K562 (cell line): ENCODE measurements at places on chromosomes 7 and 10. TPM values are rescaled to one million over a fixed set of nuclear protein-coding genes. Genes with fewer than 3 reads are reported as not detected.

- peaks cover 4% of the 10 kb centered on the region; the same call in 1 of the 2 replicates for H3K27me3 ChIP-seq
- H3K27ac ChIP-seq: no peak overlapping the region
- no peak for DNase-seq
- no peak overlapping the region for H3K4me3 ChIP-seq
These were observed 90.4 kb upstream of the MYO3A start for GRCh38 chr10:25843551-25844170.

Gene MYPN
- not detected in 2 replicates for total RNA-seq

DNA sequence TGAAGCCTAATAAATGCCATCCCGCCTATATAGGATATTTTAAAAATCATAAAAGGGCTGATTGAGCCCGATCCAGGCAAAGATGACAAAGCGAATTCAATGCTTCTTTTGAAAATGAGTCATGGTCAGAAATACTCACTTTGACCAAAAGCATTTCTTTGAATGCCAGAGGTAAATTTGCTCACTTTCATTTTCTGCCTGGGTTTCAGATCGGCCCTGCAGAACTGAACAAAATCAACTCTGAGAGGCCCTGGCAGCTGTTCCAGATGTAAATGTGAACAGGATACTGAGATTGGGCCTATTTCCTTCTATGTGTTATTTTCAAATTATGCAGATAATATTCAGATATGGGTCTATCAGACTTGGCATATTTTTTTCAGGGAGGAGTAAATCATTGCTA lies 114.8 kb upstream of the ARID5B start:
- H3K4me3 ChIP-seq: no peak overlapping the region
- H3K36me3 ChIP-seq: no peaks in the 10 kb centered on the region
- DNase-seq: no peak

Gene GNAT3
- total RNA-seq: not detected in 2 replicates

DNA sequence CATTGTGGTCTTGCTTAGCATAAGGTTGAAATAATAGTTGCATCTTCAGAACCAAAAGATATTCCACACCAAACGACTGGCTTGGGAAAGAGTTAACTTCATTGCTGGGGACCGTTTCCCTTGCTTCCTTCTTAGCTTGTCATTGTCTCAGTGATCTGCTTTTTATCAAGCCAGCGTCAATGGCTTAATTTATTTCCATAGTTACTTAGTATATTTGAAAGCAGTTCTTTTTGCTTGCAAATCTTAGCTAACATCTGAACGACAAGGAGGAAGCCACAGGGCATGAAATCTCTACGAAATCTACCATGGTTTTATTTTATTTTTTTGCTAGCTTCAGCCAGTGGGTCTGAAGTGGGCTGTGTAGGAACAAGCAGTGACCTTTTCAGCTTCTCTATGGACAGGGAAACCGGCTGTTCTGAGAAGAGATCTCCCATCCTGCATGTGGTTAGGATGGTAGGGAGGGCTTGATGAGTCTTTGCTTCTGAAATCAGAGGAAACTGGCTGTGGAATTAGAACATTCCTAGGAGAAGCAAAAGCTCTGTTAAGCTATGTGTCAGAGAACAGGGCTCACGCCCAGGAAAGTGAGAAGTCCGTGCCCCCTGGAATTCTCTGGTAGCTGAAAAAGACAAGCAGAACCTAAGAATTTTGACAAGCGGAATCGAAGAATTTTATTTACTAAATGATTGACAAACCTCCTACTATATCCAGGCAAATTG lies 8.0 kb downstream of the SLC18A2 start:
- H3K4me1 ChIP-seq: no peaks in the 10 kb centered on the region; the same call in 1 of the 2 replicates
- no peaks in the 10 kb centered on the region for H3K36me3 ChIP-seq
- no peak for DNase-seq
- H3K27ac ChIP-seq: no peak overlapping the region
- H3K27me3 ChIP-seq: peaks cover 20% of the 10 kb centered on the region

Gene NEUROD6
- not detected in 2 replicates for total RNA-seq

Gene EVX1
- total RNA-seq: not detected in 2 replicates

GRCh38 chr7:155108144-155108901 lies 38.2 kb downstream of the HTR5A start:
- no peaks in the 10 kb centered on the region for H3K36me3 ChIP-seq
- H3K27me3 ChIP-seq: peaks cover 76% of the 10 kb centered on the region
- DNase-seq: no peak
- H3K27ac ChIP-seq: no peak overlapping the region
- no peak overlapping the region for H3K4me3 ChIP-seq

DNA sequence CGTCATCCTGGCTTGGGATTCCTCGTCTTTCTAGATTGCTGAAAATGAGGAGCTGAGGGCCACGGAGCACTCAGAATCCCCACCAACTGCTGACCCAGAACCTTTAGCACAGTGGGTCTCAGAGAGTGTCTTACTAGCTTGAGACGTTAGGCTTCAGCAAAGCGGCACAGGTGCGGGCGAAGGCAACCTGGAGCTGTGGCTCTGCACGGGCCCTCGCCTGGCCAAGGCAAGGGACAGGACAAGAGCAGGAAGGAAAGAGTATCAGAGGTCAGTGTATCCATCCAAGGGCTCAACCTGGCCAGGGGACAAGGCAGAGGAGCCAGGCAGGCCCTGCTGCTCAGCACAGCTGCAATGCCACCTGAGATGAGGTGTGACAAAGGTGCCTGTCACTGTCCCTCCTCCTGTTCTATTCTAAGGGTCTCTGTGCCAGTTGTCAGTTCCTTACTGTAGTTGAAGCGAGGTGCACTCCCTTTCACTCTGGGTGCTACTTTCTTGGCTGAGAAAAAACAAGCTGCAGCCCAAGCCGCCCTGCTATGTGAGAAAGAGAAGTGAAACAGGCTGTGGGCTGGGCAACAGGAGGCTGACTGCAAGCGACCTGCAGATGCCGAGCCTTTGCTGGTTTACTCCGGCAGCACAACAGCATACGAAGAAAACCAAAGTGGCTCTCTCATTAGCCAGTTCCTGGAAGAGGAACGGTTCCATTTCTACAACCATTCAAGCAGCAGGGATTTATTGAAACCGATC lies 33.3 kb upstream of the KDM7A start:
- H3K4me3 ChIP-seq: no peak overlapping the region
- peaks cover 12% of the 10 kb centered on the region for H3K27me3 ChIP-seq
- H3K27ac ChIP-seq: no peak overlapping the region
- no peak for DNase-seq
